ENCODE measurements at places on chromosomes 13 and 19.

GRCh38 chr19:28943651-28944050 is 269.3 kb downstream of the UQCRFS1 start:
- no peak for DNase-seq

DNA sequence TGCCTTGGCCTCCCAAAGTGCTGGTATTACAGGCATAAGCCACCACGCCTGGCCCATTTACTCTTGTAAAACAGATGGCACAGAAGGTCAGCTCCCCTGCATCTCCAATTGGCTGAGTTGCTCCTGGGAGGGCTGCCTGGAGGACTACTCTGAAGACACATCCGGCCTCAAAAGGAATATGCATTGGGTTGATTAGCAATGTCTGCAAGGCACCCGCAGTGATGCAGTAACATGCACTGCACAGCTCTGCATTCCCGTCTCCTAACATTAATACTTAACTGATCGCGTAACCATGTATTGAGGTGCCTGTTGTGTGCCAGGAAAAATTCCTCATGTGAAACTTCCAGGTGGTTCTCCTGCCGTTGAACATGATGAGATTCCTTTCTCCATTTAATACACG is 5.0 kb downstream of the ELAVL3 start:
- no peak for DNase-seq

DNA sequence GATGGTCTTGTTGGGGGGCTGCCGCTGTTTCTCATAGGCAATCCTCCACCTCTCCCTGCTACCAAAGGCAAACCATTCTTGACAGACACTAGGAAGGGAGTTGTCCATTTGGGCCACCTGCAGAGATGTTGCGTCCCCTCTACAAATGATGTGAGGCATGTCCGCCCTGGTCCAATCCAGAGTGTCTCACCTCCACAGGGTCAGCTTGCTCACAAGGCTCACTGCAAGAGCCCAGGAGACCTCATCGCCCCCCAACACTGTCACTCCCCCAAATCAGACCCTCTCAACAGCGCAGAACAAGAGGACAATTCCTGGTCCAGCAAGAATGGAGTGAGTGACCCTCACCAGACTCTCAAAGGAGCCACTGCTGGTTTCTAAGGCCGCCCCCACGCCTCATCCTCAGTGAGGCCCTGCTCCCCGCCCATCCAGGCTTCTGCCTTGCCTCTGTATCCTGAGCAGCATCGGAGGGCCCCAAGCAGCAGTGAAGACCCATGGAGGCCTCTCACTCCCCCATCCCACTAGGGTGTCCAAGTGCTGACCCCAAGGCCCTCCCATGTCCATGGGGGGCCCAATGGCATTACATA is 6.5 kb downstream of the HNRNPL start:
- DNase-seq: no peak

- no peak for DNase-seq
Observed at GRCh38 chr19:19103167-19103566, 35.1 kb downstream of the TMEM161A start.

DNA sequence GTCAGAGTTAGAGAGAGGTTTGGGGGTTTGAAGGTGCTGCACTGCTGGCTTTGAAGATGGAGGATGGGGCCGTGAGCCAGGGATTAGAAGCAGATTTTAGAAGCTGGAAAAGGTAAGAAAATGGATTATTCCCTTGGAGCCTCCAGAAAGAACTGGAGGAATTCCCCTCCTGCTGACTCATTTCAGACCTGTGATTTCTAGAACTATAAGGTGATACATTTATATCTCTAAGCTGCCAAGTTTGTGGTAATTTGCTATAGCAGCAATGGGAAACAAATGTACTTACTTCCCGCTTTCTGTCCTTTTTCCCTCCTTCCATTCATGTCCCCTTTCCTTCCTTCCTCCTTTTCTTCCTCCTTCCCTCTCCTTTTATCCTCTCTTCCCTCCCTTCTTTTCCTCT is 78.5 kb upstream of the PCDH8 start:
- DNase-seq: no peak

- no peak for DNase-seq
Observed at GRCh38 chr19:18062028-18062427, 24.7 kb downstream of the IL12RB1 start.

DNA sequence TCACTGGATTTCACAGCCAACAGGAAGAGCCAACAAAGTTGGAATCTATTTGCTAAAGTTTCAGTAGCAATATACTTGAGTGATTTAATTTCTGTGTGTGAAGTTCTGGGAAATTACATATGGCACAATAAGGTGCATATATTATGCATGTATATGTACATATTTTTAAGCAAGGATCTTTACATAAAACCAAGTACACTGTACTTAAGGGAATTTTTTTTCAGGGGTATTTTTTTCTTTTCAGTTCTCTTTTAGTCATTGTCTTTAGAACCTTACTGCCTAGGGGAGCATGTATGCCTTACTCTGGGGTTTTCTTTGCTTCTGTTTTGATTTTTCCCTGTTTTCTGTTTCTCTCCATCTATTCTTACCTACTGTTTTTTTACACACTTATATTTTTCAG is 7.4 kb downstream of the RAP2A start:
- no peak for DNase-seq

DNA sequence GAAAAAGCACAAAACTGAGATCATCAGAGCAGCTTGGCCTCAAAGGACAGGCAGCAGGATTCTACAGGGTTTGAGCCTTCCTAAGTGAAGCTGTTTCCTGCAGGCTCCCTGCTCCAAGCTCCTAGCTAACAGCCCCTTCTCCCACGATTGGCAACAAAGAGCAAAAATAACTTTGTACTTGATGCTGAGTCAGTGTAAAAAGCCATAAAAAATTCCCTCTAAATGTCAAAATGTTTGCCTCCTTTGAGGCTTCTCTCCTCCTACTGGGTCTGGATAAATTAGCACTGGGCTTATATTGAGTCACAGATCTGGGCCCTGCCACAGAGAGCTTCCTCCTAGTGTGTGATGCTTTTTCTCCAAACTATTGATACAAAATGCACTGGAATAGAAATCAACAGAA is 153.3 kb downstream of the TNFRSF19 start:
- peak; percentile 68 for DNase-seq

GRCh38 chr13:33445024-33445423 is 159.5 kb upstream of the STARD13 start:
- no peak for DNase-seq

DNA sequence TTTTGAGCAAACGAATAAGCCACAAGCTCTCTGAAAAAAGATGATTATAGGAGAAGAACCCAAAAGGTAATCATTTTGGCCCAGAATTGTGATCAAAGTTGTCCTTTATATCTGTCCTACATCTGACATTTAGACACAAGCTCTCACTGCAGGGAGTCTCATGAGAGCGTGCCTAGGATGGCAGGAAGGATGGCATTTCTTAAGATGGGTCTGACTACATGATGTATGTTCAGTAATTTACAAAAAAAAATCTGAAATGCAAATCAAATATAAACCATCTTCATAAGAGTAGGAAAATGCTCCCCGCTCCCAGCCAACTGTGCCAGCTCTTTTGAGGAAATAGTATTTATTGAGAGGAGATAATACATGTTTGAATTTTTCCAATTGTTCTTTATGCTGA is 81.0 kb upstream of the MBNL2 start:
- no peak for DNase-seq

DNA sequence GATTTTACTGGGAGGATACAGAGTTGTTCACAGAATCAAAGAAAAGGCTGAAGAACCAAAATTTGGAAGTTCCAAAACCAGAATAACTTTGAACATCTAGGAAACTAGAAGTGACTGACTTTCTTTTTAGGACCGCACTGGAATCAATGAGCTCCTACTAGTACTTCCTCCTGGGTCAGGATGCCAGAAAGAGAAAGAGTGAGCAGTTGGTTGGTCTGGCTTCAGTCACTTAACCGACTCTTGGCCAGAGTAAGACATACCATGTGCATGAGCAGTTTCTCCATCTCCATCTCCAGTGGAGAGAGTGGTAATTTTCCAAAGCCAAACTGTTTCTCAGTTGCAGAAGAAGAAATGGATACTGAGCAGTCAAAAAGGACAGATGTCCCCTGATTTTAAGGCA is 27.1 kb upstream of the MTUS2 start:
- DNase-seq: peak; percentile 93

- peak; percentile 70 for DNase-seq
Observed at GRCh38 chr19:38213911-38214625, 10.0 kb downstream of the DPF1 start.

- DNase-seq: peak; percentile 20
Observed at GRCh38 chr19:33193865-33194362, at the start of gene LRP3. LRP3 (plus strand) TSS chr19:33194330; CDS start chr19:33194786, 456 bp downstream.

DNA sequence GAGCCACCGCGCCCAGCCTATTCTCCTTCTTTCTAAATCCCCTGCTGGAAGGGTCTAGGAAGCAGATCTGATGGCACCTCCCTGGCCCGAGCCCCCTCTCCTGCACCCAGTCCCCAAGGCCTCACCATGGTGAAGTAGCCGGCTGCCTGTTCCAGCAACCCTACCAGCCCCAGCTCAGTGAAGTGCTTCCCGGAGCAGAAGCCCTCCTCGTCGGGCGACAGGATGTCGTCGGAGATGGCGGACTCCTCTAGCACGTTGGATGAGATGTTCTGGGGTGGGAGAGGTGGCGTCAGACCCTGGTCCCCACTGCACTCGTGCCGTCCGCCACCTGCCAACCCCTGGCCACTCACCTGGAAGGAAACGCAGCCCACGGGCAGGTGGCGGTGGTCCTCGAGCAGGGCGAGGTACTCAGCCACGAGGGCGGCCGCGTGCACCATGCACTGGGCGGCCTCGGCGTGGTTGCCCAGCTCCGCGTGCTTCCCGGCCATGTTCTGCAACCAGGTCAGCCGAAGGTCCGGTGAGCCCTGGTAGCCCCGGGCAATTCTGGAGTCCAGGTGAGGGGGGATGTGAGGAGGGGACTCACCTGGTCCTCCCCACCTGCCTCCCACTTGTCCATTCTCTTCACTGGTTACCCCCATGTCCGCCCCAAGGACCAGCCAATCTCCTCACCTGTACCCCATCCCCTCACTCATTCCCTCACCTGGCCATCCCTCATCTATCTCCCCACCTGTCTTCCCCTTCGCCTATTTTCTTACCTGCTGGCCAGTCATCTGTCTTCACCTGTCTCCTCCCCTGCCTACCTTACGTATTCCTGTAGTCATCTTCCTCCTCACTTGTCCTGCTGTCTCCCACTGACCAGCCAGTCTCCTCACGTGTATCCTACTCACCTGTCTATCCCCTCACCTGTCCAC is 11.5 kb upstream of the KANK2 start:
- peak; percentile 26 for DNase-seq

GRCh38 chr13:97809576-97809975 is 143.9 kb upstream of the IPO5 start:
- no peak for DNase-seq

- no peak for DNase-seq
Observed at GRCh38 chr13:99376924-99377323, 69.7 kb upstream of the GPR183 start.

GRCh38 chr13:92510416-92510815 is 716.2 kb upstream of the GPC6 start:
- DNase-seq: no peak

DNA sequence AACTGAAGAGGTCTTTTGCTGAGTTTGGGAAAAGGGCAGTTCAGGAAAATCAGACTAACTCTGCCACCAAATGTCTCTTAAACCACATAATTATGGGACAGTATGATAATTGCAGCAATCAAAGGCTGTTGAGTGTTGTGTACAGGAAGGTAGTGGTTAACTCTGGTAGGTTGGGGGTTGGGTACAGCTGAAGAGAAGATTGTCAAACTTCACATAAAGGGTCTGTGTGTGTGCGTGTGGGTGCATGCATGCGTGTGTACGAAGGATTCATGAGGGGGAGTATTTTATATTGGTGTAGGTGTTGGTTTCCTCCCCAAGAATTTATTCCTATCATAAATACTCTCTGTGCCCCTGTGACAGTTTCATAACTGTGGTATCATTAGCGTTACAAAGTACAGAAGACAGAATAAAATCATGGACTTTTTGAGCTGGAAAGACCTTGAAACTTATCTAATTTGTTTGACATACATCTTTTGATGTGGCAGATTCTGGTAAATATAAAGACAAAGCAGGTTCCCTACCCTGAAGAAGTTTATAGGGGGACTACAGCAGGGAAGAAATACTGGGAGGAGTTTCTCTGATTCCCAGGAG is 94.1 kb downstream of the PCCA start:
- DNase-seq: no peak

DNA sequence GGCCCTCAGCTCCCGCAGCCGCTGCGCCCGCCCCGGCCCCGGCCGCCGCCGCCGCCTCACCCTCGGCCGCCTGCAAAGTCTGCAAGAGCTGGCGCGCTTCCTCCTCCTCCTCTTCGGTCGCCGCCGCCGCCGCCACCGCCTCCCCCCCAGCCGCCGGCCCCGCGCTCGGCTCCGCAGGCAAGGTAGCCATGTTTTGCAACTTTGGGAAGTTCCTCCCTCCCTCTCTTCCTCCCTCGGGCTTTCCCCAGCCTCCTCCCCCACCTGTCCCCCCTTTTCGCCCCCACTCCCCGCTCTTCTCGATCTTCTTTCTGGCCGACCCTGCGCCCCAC is 433 bp downstream of the SIX5 start:
- DNase-seq: peak; percentile 63

GRCh38 chr19:46435009-46435408 is 6.3 kb upstream of the PNMA8C start:
- DNase-seq: no peak

DNA sequence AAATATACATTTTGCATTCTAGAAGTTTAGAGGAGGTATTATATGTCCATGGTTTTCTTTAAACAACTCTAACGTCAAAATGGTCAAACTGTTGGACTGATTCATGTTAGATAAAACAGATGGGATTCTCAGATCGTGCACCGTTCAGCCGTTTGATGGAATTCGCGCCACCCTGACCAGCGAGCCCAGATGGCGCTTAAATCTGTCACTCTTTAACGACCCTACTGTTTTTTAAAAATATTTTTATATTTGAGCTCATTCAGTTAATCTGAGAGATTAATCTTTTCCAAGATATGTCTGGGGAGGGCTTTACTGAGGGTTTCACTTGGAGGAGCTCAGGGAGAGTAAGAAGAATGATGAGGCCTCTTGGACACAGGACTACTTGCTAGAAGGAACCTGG is 164.4 kb downstream of the TM9SF2 start:
- no peak for DNase-seq

DNA sequence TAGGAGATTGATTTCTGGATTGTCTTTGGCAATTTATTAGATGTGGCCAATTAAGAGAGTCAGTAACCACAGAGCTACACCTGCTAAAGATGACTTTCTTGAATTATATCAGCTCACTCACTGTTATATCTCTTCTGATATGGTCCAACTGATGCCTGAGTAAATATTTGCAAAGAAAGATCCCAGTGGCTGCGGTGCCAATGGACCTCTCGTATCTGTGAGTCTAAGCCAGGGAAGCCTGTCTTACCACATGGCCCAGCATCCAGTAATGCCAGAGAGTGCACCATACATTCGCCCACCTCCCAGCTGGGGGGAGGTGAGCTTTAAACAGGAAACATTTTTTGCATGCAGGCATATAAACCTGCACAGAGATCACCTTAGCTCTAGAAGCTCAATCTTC is 82.7 kb upstream of the SLC15A1 start:
- DNase-seq: no peak

DNA sequence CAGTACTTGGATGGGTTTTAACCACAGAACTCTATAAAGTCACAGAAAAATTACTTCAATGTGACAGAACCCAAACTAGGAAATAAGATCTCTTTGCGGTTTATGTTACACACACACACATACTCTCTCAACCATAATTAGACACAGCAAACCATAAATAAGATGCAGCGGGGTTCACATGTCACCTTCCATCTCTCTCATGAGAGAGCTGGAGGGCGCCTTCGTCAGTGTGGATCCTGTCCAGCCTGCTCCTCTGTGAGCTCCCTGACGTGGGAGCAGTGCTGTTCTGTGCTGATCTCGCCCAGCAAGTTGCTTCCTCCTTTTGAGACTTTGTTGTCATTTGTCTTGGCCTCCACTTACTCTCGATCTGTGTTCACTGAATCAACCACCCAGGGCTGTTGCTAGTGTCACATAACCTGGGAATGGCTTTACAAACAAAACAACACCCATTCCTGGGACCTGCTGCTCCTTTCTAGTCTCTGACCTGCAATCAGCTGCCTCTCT is 204.9 kb upstream of the KL start:
- DNase-seq: peak; percentile 55

Data from AG10803 (cell line).